Fibroblast of skin of left quadriceps (primary cell): ENCODE measurements at places on chromosomes 4 and X.

- no peak for DNase-seq
Observed at GRCh38 chr4:32226204-32226603, 1506.0 kb downstream of the PCDH7 start.

DNA sequence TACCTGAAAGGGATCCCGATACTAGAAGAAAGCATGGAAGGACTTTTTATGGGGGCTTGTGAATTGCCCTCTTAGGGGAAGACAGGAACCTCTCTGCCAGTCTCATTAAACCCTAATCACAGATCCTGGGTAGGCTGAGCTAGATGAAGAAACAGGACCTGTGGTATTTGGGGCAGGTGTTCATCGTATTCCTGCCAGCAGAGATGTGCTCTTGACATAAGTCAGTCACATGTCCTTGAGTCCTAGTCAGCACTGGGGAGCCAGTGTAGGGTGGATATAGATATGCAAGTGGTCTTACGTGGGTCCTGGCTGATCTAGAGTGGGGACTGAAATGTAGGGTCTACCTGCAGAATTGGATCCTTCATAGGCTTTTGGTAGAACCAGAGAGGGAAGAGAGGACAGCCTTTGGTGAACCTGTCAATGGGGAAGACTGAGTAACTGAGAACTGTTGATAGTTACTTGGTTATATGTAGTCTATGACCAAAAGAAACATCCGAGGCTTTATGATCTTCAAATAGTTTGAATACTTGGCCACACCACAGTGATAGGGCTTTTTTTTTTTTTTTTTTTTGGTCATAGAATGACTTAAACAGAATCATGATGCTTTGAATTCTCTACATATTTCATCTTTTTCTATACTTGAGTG, 63.5 kb upstream of the WDR1 start:
- DNase-seq, result no peak

DNA sequence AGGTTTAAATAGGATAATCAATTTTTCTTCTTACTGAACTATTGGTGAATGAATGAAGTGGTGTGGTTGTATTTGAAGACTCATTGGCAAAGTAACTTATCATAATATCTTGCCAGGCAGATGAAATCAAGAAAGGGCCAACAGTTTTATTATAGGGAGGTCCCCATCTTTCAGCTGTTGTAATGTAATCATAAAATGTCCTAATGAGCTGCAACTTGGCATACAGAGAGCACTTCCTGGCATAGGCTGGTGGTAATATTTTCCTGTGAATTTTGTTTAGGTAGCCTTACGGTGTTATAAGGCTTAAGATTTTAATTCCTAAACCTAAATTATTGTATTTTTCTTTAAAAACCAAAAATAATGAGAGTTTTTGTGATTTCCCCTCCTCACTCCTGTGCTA, 17.5 kb downstream of the FHIP1A start:
- no peak for DNase-seq

GRCh38 chrX:119885554-119886428, 9.9 kb upstream of the AKAP14 start:
- DNase-seq, result no peak

GRCh38 chr4:158371158-158371557, 150.5 kb upstream of the RXFP1 start:
- peak; percentile 9 for DNase-seq

DNA sequence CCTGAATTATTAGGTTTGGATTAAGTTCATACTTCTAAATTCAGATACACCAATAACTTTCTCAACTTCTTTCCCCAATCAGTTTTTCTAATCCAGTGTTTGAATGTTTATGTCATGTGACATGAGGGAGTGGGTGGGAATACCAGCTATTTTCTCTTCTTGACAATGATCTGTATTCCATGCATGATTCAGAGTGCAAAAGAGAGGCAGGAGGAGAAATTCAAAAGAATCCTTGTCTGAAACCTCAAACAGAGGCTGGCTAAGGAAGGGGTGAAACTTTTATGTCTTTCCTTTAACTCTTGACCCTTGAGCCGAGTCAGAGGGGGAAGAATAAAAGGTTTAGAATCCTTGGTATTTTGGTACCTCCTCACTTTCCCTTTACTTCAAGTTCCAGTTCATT, 544.7 kb downstream of the SPRY1 start:
- no peak for DNase-seq

DNA sequence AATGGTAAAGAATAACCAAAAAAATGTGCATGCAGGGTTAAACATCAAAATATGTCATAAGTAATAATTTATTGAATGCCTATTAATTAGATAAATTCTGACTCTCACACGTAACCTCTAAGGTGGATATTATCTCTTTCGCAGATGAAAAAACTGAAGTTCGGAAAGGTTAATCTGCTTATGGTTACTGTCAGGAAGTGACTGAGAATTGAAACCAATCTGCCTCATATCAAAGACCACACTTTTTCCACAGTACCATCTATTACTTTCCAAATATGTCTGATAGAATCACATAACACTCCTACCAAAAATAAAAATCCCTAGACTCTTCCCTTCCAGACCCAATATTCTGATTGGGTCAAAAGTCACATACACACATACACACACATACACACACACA, 6.2 kb downstream of the CHIC2 start:
- no peak for DNase-seq

DNA sequence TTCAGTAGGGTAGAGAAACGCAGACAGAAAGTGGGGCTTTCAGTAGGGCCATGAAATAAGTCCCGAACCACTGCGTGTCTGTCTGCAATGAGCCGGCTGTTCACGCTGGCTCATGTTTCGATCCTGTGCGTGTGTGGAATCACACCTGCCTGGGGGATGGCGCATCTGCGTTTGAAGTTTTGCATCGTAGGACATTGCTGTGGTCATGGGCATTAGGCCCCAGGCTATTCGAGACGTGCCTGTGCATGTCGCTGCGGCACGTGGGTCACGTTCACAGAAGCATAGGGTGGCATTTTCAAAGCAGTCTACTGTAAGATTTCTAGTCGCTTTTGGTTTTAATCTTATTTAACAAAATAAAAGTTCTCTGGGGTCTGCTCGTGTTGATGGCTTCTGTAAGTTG, 25.5 kb upstream of the HGFAC start:
- DNase-seq, result no peak

- no peak for DNase-seq
Observed at GRCh38 chr4:80082693-80083092, 9.7 kb upstream of the ANTXR2 start.
